NCI-H187 (cell line): ENCODE measurements at places on chromosomes 5 and 9.

DNA sequence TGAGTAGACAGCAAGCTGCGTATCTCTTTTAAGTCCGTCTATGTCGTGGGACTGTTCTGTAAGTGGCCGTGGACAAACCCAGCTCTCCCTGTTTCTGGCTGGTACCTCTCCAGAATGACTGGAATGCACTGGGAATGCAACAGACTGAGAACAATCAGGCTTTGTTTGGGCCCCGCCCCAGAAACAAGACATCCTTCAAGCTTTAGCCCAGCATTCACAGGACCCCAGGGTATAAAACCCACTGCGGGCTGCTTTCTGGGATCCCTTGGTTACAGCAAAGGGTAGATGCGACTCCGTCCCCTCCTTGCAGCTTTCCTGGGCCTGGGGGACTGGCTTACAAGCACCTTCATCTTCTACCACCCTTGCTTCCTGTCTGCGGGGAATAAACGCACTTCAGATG lies 45.6 kb upstream of the SPTLC1 start:
- no peak for DNase-seq

DNA sequence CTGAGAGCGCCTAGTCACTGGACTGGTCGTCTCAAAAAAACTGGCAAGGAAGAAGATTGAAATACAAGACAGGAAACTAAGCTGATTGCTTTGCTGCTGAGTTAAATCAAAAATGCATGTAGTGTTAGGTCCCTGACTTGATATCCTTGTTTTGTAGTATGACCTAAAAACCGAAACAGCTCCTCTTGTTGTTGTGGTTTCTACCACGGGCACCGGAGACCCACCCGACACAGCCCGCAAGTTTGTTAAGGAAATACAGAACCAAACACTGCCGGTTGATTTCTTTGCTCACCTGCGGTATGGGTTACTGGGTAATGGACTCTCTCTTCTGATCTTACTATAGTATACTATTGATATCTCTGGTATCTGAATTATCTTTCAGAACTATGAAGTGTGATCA lies 4.3 kb downstream of the MTRR start:
- DNase-seq, result no peak

DNA sequence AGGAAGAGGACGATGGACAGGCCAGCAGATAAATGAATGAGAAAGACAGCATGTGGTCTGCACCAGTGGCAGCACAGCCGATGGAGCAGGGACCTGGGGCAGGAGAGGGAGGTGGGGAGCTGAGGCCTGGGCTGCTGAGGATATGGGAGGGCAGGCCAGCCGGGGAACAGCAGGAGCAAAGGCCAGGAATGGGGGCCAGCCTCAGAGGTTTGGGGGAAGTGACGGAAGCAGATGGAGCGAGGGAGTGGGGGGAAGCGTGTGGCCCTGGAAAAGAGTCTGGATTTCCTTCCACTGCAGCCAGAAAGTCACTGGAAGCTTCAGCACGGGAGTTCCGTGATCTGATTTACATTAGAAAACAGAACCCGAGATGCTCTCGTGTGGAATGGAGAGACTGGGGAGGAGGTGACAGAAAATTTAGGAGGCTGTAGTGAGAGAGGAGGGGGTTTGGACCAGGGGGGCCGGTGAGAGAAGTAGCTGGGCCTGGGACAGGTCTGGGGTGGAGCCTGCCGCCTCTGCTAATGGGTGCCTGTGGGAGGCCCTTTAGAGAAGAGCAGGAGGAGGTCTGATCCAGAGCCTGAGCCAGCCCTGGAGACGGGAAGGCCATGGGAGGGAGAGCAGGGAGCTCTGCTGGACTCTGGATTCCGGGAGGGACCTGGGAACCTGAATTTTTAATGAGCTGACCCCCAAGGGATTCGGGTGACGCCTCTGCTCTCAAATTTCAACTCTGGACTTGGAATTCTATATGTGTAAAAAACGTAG lies 65.4 kb downstream of the TSPAN17 start:
- no peak for DNase-seq

GRCh38 chr5:180494510-180495181 lies 467 bp downstream of the CNOT6 start:
- DNase-seq, result no peak

GRCh38 chr5:39177631-39177964 lies 41.8 kb downstream of the FYB1 start:
- DNase-seq, result no peak
